ENCODE measurements at places on chromosomes 3 and 15.

- no peak for DNase-seq
These were observed 82.5 kb downstream of the ADAMTS17 start for GRCh38 chr15:100259266-100259665.

DNA sequence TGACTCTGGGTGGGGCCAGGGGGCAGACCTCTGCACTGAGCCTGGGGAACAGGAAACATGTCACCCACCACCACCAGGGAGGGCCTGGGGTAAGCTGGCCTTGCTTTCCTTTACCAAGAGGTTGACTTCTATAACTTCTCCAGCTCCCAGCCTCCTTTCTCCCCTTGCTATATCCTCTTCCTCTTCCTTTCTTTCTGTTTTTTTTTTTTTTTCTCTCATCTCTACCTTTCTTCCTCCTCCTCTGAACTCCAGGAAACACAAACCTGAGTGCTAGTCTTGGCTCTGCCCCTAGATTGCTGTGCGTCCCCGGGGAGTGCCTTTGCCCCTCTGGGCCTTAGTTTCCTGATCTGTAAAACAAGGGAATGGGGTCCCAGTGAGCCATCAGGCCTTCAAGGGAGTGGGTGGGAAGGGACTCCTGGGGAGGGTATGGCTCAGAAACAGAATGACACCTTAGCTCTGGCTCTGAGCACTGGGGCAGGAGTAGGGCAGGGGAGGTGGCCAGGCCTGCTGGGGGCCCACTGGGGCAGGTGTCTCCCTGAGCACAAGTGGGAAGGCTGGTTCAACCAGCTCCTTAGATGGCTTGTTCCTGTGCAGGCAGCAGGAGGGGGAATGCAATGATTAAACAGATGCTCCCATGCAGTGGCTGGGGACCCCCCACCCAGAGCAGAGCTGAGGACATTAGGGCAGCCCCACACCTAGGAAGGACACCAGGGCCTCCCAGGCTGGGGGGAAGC is 4.3 kb downstream of the SNX33 start:
- no peak for DNase-seq

DNA sequence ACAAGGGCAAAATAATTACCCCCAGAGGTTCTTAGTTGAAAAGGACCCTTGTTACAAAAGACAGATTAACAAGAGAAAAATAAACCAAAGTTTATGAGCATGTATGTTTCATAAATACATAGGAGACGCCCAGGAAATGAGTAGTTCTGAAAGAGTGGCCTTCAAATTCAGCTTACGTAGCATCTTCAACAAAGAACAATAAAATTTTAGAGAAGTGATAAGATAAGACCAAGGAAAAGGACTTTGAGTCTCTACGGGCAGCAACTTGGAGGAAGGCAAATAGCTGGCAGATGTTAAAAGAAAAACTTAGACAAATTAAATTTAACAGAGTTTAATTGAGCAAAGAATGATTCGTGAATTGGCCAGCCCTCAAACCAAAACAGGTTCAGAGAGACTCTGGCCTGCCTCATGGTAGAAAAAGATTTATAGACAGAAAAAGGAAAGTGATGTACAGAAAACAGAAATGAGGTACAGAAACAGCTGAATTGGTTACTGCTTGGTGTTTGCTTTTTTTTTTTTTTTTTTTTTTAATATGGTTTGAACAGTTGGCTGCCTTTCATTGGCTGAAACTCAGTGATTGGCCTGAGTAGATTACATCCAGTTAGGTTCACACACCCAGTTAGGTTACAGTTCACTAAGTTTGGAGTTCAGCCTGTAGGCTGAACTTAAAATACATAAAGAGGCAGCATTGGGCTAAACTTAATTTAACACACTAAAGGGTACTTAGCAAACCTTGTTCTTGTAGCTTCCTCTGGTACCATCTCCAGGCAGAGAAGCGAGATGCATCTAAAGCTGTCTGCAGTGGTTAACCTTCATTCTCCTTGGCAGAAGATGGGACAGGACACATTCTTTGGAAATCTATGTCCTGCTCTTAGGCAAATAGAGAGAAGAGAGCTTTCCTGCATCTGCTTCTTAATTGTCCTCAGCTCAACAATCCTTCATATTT is 23.2 kb downstream of the C2CD4B start:
- DNase-seq: no peak

DNA sequence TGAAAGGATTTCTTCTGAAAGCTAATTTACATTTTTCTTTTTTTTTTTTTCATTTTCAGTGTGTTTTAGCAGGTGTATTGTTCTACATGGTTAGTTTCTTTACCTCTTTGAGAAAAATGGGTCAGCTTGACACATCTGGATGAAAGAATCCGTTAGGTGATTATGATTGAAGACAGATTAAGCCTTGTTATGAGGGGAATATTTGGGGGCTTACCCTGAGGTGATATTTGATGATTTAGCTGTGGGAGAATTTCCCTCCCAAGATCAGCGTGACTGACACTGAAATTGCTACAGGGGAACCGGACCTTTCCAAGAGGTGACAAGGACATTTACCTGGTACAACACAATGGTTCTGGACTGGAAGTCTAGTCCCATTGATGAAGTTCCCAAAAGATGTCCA is 147.5 kb downstream of the NFKBIZ start:
- DNase-seq: no peak

DNA sequence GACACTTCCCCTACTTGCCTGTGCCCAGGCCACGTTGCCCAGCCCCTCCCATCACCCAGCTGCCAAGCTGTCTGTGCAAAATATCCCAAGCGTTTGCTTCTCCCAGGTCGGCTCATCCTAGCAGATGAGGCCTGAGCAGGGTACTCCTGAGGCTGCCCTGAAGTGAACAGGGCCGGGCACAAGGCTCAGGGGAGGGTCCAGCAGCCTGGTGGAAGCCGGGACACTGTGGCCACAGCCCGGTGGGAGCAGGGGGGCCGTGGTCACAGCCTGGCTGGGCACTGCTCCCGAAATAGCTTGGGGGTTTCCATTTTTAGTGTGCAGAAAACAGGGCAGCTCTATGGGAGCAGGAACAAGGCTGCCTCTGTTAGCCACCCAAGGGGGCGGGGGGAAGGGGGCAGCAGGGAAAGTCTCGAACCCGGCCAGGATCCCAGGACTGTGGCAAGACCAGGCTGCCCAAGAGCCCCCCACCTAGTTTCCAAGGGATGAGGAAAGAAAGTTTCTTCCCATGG is 3.4 kb downstream of the PLXNB1 start:
- DNase-seq: no peak

Measured in NCI-H1417 treated with DMSO at 0.1 percent for 48 hours (cell line).